Activated CD4-positive, alpha-beta T cell treated with anti-CD3 and anti-CD28 coated beads for 48 hours (primary cell): ENCODE measurements at places on chromosomes 12 and 14.

DNA sequence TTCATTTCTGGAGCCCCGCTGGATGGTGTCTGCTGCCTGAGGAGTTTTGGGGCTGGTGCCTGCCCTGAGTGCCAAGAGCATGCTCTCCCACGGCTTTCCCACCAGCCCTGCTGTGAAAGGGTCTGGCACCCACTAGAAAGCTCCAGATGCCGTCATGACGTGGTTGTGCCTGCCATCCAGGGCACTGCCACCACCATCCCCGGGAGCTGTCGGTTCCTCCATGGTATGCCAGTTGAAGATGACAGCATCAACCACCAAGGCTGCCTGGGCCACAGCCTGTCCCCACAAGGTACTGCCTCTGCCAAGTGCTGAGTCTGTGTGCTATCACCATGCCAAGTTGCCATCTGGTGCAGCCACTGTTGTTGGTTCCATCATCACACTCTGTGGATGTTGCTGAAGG lies 85.9 kb downstream of the TTC8 start:
- no peak for DNase-seq

DNA sequence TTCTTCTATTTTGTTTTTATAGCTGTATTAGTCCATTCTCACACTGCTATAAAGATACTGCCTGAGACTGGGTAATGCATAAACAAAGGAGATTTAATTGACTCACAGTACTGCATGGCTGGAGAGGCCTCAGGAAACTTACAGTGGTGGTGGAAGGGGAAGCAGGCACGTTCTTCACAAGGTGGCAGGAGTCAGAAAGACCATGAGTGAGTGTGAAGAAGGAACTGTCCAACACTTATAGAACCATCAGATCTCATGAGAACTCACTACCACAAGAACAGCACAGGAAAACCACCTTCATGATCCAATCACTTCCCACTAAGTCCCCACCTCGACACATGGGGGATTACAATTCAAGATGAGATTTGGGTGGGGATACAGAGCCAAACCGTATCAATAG lies 42.3 kb downstream of the ARMH4 start:
- DNase-seq, result no peak

DNA sequence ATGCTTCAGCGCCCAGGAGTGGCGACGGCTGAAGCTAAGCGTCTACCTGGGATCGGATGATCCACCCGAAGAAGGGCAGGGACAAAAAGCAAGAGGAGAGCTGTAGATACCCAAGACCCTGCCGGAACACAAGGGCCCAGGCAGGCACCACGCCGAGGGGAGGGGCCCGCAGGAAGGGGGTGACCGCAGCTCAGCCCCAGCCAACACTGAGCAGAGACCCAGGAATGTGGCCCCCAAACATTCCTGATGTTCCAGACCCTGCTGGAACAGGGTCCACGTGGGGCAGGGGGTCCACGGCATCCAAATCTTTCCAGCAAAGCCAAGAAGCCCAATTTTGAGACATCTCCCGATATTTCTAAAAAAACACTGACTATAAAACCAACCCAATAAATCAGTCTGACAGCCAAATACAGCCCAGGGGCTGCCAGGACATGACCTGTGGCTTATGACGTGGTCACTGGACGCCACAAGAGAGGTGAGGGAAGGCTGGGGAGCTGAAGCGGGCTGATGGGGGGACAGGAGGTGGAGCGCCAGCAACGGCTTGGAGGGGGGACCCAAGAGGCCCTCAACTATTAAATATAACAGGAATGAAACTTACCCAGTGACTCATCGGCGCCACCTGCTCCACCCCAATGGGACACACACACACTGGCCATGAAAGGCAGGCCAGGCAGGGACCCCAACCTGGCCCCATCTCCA lies 58.9 kb downstream of the NCOR2 start:
- no peak for DNase-seq

DNA sequence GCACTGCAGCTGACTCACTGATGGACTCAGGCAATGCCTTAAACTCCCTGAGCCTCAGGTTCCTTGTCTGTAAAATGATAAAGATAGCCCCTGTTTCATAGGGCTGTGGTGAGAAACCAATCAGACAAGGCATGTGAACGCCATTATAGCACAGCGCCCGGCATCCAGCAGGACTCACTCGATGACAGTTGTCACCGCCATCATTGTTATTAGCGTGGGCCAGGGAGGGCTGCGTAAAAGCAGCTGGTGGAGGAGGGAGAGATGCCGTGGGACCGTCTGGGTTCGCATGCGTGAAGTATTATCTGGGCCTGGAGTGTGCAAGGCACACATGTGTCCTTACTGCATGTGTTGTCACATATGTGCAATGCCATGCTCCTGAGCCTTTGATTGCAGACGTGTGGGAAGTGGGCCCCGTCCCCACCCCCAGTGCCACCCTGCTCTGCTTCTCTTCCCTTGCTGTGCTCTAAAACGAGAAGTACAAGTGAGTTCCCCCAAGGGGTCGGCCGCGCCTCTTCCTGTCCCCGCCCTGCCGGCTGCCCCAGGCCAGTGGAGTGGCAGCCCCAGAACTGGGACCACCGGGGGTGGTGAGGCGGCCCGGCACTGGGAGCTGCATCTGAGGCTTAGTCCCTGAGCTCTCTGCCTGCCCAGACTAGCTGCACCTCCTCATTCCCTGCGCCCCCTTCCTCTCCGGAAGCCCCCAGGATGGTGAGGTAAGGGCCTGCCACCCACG lies at the start of gene PTPN6:
TSS of gene PTPN6 (plus strand) at position 546 of the 730 bp plus-strand sequence. CDS start at position 703, 157 bp downstream.
- peak; percentile 66 for DNase-seq

GRCh38 chr12:14878488-14878887 lies 7.2 kb downstream of the MGP start:
- no peak for DNase-seq

GRCh38 chr14:51676549-51676948 lies 24.8 kb downstream of the FRMD6 start:
- no peak for DNase-seq

DNA sequence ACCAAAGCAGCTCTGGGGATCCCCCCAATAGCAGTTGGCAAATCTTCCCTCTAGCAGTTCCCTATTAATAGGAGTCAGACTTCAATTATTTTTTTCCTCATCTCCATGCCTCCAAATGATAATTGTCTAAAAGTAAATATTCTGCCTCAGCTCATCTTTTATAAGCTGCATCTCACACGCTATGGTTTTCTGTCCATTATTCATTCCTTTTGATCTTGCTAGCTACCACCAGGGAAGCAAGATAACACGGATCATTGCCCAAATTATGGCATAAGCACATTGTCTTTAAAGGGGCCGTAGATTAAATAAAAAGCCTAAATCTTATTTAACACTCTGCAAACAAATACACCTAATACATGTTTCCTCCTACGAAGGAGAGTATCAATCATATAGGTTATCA lies 670.8 kb upstream of the FLRT2 start:
- DNase-seq, result no peak

DNA sequence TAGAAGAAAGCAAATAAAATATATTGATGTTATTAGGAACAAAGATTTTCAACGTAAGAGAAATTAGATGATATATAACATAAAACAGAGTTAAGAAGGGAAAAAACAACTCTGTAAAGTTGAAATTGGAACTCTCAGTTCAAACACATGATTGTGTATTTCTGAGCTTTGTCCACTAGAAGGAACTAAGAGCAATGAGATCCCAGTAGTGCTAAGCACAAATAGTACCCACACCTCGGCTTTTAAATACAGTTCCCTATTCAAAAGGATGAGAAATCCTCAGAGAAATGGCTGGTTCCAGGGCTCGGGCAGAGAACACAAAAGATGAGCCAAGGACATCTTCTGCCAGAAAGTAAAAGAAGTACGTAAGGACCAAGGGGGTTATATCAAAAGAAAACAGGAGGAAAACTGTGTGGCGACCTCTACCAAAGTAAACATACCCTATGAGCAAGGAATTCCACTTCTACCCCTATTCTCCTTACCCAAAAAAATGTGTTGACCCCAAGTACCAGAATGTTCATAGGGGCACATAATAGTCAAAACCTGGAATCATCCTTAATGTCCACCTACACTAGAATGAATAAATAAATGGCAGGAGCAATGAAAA lies 96.6 kb downstream of the SPTSSA start:
- DNase-seq, result no peak

DNA sequence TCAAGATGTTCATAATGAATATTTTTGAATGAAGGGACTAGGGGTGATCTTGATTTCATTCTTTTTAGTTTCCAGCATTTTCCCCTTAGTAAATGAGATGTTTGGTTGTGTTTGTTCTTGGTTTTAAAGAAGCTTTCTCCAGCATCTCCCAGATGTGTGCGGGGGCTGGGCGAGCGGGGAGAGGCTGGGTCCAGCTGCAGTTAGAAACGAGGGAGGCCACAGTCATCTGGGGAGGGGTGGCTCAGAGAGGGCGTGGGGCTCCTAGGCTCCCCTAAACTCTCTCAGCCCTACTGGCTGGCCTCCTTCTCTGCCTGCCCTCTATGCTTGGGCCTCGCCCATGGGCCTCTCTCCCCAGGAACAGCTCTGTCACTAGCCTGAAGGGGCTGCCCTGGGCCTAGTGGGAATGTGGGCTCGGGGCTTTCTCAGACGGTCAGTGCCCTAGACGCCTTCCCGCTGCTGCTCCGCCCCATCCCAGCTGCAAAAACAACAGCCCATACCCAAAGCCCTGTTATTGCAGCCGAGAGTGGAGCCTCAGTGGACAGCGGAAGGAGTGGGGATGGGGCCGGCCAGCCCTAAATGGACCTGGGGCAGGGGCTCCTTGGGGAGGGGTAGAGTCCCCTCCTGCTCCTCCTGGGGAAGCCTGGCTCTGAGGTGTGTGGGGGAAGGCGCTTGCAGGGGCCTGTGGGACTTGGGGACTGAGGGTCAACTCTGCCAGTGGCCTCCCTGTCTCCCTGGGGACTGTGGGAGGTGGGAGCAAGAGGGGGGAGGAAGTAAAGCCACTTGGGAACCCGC lies 18.3 kb upstream of the EIF2B2 start:
- DNase-seq, result no peak

GRCh38 chr12:26062566-26062965 lies 62.3 kb downstream of the BHLHE41 start:
- DNase-seq, result no peak

- DNase-seq, result no peak
Observed at GRCh38 chr12:52383331-52383730, 2.1 kb downstream of the KRT84 start.

- peak; percentile 73 for DNase-seq
Observed at GRCh38 chr12:3202734-3203446, 125.7 kb downstream of the TSPAN9 start.

DNA sequence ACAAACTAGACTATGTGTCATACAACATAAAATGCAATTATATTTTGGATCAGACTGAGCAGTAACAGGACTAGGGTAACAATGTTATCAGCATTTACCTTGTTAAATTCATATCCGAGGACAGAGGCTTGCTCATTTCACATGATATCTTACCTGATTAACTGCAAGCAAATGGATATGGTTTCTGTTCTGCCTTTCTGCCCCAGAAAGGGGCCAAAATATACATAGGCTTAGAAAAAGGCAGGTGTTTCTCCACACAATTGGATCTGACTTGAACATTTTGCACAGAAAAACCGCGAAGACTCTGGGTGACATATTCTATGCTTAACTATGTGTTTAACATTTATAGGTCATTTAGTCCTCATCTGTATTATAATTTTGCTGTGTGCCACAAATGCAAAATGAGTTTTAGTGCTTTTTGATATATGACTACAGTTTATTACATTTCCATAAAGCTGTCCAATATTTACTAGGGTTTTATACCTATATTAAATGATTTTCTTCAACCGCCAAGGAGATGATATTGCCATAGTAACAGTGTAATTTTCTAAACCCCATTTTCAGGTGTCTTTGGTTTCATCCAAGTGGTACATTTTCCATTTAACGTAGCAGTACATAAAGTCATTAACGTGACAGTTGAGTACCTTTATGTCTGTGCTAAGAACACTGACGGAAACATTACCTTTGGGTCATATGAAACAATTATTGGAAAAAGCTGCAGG lies 249.3 kb upstream of the KRR1 start:
- no peak for DNase-seq

DNA sequence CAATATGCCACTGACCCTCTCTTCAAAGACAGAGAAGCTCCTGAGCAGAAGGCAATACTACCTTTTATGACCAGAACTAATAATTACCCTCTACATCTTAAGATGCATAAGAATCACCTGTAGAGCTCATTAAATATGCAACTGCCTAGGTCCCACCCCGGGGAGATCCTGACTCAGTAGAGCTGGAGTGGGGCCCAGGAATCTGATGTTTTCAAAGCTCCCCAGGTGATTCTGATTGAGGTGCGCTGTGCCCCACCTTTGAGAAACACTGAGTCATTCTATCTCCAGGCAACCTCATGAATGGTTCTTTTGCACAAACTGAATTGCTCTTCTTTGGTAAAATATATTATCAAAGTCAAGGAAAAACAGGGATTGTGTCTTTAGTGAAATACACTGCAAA lies 149.3 kb upstream of the BMP4 start:
- no peak for DNase-seq

- no peak for DNase-seq
Observed at GRCh38 chr14:20836668-20837338, 34.2 kb upstream of the RNASE1 start.

DNA sequence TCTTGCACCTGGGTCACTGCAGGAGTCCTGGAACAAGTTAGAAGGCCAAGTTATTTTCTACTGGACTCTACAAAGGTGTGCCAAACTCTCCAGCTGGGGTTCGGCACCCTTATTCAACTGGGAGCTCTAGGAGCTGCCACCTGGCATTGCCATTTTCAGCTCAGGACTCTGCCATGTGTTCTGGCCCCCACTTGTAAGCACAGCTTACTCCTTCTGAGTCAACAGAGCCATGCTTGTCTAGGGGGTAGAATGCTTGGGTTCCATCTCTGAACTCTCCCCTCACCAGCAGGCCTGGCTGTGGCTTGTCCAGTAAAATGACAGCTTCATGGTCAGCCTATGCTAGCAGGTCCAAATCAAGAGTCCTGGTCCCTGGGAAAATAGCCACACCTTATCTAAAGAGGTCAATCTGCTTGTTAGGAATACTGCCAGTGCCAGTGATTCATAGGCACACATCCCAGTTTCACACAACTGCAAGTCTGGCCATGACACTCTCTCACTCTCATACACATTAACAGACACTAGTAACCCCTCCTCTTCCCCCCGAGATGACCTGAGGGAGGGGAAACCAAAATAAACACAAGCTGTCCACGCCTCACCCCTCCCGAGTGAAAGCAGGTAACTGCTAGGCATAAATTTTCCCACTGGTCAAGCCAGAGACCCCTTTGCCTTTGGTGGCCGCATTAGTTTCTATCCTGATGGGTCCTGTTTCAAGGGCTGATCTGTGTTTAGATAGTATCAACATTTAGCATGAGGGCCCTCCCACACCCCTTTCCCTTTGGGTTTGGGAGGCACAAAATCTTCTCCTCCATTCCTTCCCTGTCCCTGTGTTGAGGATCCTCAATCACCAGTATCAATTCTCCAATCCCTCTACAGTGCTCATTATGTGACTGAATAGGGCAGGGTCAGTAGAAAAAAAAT lies 182.3 kb upstream of the GZMB start:
- DNase-seq, result no peak
